Hematopoietic multipotent progenitor cell treated with erythropoietin and hydrocortisone succinate and interleukin-3 and kit ligand, for 17 days (in vitro differentiated cells): ENCODE measurements at places on chromosomes 7 and 10.

- DNase-seq, result no peak
Measured at GRCh38 chr7:18936265-18936664, 181.2 kb downstream of the TWIST1 start.

DNA sequence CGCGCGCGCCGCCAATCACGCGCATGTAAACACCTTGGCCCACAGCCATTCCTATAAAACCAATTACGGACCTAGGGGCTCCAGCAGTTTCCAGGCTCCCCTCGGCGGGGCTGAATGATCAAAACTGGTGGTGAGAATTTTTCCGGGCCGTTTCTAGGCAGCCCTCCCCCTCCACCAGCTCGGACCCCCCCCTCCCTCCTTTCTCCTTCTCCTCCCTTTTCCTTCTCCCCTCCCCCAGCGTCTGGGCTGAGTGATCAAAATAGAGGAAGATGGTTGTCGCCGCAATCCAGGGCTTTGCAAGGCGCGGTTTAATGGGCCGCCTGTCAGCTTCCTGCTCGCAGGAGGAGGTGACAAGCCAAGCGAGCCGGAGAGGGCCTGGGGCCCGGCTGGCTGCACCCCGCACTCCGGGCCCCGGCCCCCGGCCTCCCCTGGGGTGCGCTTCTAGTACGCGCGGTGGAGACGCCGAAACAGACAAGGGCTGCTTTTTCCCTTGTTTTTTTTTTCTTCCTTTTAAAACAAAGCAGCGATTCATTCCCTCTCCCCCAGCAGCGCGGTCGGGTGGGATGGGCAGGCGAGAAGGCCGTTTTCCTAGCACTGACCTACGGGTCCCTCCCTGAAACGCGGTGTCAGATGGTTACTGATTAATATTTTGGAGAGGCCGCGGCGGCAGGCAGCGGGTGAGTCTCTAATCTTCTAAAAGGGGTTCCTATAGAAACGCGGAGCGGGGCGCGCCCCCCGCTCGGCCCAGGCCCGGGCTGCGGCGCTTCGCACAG is 528 bp upstream of the TNRC18 start:
- DNase-seq, result peak; percentile 68

GRCh38 chr10:10703382-10703781 is 314.3 kb upstream of the CELF2 start:
- no peak for DNase-seq

DNA sequence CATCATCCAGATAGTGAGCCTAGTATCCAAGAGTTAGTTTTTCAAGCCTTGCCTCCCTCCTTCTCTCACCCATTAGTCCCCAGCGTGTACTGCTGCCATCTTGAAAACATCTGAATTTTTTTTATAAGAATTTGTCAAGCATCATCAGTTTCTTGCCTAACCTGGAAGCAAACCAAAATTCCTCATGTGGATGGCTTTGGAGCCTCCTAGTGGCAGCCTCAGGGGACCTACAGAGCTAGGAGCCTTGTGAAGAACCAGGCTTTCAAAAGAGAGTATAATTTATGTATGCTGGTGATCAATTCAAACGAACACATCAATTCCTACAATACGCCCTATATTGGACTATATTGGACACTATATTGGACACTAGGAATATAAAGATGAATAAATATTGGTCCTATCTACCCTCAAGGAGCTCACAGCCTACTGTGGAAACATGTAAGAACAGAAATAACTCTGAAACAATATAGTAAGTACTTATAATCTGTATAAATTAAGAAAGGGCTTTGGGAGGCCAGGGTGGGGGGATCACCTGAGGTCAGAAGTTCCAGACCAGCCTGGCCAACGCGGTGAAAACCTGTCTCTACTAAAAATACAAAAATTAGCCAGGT is 63.4 kb downstream of the HPSE2 start:
- peak; percentile 17 for DNase-seq

- DNase-seq, result no peak
Measured at GRCh38 chr10:22698941-22699440, 15.4 kb downstream of the PIP4K2A start.

- DNase-seq, result peak; percentile 90
Measured at GRCh38 chr7:44638611-44639557, 32.5 kb downstream of the OGDH start.

- no peak for DNase-seq
Measured at GRCh38 chr10:74882831-74883230, 56.4 kb downstream of the KAT6B start.

DNA sequence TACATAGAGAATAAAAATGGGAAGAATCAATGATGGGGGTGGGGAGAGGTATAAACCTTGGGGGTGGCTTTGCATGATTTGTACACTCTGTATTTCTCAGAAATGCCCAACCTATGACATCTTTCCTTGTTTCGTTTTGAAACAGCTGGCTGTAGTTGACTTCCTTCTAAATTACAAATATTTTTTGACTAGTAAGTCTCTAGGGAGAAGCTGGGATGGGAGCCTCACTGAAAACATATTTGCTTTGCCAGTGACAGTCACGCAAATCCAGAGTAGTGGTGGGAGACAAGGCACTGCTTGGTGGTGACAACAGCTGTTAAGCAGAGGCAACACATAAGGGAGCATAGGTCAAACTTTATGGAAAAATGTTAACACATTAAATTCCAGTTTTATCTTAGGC is 440.5 kb downstream of the SEMA3D start:
- no peak for DNase-seq

DNA sequence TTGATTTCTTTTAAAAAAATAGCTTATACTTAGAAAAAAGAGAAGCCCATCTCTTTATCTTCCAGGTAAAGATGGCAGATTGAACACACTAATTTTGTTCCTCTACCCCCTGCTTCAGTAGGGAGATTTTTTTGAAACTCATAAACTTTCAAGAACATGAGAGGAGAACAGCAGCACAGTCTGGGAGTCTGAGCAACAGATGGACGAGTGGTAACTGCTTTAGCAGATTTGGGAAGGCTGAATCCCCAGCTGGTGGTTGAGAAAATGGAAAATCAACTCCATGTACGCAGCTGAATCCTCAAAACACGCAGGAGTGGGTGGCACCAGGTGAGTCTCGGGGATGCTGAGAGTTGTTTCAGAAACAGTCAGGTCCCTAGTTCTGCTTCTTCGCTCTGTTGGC is 114.6 kb upstream of the CTBP2 start:
- no peak for DNase-seq

GRCh38 chr7:76327610-76328009 is 25.1 kb downstream of the HSPB1 start:
- DNase-seq, result no peak

DNA sequence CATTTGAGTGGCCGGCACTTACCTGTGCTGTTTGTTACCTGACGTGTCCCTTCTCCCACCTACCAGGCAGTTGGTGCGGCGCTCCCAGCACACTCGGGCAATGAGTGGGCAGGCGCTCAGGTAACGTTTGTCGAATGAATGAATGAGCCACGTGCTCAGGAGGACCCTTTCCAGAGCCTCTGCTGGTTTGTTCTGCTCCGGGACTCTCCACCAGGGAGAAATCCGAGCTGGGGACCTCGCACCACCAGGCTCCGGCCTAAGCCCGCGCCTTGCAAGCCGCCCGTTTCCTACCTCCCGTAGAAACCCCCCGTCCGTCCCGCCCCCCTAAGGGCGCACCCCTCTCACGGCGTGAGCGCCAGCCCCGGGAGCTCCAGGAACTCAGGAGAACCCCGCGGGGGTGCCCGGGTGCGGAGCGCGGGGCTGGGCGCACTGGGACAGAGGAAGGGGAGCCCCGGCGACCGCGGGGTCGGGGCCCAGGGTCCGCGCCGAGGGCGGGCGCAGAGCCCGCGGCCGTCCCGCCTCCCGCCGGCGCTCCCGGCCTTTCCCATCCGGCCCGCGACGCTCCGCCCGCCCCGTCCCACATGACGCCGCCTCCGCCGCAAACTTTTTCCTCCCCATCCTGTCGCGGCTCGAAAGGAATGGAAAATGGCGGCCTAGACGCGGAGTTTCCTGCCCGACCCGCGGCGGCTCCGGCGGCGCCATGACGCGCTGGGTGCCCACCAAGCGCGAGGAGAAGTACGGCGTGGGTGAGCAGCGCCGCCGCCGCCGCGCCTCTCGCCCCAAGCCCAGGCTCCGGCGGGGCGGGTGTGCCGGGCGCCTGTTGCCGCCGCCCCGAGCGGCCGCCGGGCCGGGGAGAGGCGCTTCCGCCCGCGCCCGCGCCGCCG is at the start of gene DOCK1:
DOCK1 (plus strand) TSS at position 611 of the 884 bp plus-strand sequence; CDS start at position 701, 90 bp downstream.
- no peak for DNase-seq

- DNase-seq, result no peak
Measured at GRCh38 chr10:24488631-24489030, 235.1 kb downstream of the ARHGAP21 start.

GRCh38 chr7:144835155-144835611 is 670 bp downstream of the TPK1 start:
- DNase-seq, result peak; percentile 8

GRCh38 chr10:112963835-112964234 is 13.8 kb downstream of the TCF7L2 start:
- no peak for DNase-seq

- no peak for DNase-seq
Measured at GRCh38 chr7:70392256-70392876, 739.6 kb upstream of the GALNT17 start.

DNA sequence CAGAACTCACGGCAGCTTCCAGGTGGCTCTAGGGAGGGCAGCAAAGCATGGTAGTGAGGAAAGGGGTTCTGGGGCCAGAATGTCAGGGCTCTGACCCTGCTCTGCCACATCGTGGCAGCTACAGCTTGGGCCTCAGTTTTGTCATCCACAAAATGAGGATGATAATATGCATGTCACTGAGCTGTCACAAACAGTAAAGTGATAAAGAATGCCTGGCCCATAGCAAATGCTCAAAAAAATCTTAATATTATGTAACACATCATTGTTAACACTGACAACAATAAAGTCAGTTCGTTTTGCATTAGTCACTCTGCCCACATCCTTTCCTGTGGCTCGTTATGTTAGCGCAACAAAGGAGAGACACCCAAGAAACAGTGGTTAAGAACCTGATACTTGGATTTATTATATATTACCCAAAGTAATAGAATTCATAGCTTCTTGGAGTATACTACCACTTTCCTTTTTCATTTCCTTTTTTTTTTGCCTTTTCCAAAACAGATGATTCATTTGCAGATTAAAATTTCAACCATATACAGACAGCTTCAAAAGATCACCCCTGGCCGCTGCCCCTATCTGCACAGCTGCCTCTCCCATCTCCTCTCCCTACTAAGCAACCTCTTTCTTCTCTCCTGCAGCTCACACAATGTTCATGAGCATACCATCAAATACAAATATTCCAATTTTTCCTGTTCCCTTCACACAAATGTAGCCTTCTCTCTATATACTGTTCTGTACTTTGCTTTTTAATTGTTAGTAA is 45.5 kb upstream of the DDC start:
- no peak for DNase-seq

GRCh38 chr7:122618585-122619189 is 80.2 kb downstream of the RNF133 start:
- DNase-seq, result no peak

GRCh38 chr7:131249003-131249402 is 78.7 kb upstream of the MKLN1 start:
- no peak for DNase-seq

DNA sequence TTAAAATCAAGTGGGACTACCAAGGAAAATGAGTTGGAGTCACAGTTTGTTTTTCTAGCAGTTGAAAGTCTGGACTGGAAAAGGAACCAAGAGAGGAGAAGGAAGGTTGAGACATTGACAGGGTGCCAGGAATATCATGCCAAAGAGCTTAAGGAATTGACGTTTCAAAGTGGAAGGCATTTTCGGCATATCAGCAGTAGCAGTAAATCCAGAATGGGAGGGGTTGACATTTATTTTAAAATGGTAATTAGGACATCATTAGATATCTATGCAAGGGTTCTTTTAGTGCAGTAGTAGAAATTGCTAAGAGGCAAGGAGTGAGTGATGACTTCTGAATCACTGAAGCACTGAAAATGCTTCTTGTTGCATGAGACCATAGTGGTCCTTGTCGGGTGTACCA is 335.9 kb upstream of the PLXDC2 start:
- no peak for DNase-seq

DNA sequence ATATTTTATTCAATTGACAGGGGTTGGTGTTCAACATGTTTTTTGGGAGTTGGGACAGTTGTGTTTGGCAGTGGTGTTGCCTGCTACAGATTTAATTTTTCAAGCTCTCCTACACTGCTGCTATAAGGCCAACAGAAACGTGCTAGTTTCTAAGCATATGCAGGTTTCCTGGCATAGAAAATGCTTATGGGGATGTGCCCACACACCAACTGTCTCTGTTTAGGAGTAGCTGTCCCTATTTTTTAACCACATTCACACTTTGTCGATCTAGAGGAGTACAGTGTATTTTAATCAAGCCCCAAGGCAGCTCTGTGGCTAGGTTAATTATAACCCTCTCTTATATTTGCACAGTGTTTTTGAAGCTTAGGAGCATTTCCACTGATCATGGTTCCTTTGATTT is 28.6 kb downstream of the TMEM178B start:
- no peak for DNase-seq

- DNase-seq, result no peak
Measured at GRCh38 chr7:57328963-57329362, 121.0 kb upstream of the ZNF716 start.
